T-helper 17 cell (primary cell): ENCODE measurements at places on chromosomes 6 and 20.

GRCh38 chr6:165183071-165183470 lies 126.3 kb downstream of the C6orf118 start:
- DNase-seq: no peak

DNA sequence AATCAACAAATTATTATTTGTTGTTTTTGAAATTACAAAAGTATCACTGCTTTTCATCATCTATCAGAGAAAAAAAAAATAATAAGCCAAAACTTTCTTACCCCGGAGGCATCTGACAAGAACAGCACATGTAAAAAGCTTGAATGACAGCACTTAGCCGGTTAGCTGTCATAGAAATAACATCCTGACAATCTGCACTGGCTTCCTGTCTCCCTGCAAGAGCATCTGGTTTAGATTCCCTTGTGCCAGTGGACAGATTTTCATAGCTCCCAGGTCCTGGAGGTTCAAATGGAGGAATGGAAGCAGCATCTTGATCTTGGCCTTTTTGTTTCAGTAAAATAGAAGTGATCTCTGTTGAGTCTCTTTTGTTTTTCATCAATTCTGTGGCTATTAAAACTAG lies 74.8 kb downstream of the HACE1 start:
- DNase-seq: no peak

DNA sequence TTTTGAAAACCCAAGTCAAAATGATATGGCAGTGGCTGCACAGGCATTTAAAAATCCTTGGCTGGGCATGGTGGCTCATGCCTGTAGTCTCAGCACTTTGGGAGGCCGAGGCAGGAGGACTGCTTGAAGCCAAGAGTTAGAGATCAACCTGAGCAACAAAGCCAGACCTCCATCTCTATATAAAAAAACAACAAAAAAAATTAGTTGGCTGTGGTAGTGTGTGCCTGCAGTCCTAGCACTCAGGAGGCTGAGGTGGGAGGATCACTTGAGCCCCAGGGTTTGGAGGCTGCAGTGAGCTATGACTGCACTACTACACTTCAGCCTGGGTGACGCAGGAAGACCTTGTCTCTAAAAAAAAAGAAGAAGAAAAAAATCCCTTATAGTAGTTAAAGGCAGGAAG lies 142.9 kb downstream of the MYB start:
- no peak for DNase-seq

GRCh38 chr20:58829531-58829941 lies 21.2 kb downstream of the GNAS-AS1 start:
- DNase-seq: no peak

GRCh38 chr20:23923891-23924435 lies 44.4 kb upstream of the CST5 start:
- DNase-seq: no peak

- no peak for DNase-seq
Measured at GRCh38 chr6:170037541-170038250, 253.2 kb downstream of the DLL1 start.

- DNase-seq: no peak
Measured at GRCh38 chr6:47788498-47788884, 6.7 kb downstream of the OPN5 start.

- no peak for DNase-seq
Measured at GRCh38 chr6:44104481-44105021, 22.7 kb downstream of the MRPL14 start.

GRCh38 chr20:47389867-47390347 lies 33.4 kb upstream of the ZMYND8 start:
- DNase-seq: no peak

GRCh38 chr6:83417880-83418663 lies 12.8 kb downstream of the ME1 start:
- no peak for DNase-seq

- no peak for DNase-seq
Measured at GRCh38 chr20:4050203-4050980, 35.0 kb upstream of the RNF24 start.

DNA sequence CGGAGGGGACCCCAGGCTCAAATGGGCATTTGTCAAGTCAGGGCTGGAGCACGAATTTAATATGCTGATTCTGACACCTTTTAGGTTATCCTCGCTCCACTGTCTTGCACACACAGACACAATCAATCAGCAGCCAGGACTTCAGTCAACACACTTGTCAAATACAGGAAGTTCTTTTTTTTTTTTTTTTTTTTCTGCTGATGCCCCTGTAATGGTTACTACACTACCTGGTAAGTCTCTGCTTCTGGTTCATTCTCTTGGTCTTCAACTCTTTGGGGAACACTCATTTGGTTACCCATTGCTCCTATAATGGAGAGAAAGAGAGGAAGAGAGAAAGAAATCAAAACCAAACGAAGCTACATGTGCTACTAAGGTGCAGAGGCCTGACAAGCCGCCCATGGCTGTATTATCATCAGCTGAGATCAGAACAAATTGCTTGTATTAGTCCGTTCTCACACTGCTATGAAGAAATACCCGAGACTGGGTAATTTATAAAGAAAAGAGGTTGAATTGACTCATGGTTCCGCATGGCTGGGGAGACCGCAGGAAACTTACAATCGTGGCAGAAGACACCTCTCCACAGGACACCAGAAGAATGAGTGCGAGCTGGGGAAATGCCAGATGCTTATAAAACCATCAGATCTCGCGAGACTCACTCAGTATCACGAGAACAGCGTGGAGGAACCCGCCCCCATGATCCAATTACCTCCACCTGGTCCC lies 11.8 kb downstream of the BCAS1 start:
- no peak for DNase-seq

DNA sequence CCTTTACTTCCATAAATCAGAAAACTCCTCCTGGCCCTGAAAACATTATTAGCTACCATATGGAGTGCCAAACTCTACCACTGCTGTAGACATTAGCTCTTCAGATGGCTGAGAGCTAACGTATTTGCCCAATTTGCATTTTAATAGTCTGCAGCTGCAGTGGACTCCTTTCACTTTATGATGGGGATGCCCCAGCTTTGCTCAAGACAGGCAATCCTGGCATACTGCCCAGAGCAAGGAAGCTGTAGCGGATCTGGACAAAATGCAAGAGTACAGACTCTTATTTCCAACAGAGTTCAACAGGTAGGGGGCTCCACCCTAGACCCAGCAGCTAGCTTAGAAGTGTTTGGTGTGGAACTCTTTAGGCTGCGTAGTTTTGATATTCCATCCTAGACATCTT lies 246.7 kb downstream of the FOXC1 start:
- no peak for DNase-seq

DNA sequence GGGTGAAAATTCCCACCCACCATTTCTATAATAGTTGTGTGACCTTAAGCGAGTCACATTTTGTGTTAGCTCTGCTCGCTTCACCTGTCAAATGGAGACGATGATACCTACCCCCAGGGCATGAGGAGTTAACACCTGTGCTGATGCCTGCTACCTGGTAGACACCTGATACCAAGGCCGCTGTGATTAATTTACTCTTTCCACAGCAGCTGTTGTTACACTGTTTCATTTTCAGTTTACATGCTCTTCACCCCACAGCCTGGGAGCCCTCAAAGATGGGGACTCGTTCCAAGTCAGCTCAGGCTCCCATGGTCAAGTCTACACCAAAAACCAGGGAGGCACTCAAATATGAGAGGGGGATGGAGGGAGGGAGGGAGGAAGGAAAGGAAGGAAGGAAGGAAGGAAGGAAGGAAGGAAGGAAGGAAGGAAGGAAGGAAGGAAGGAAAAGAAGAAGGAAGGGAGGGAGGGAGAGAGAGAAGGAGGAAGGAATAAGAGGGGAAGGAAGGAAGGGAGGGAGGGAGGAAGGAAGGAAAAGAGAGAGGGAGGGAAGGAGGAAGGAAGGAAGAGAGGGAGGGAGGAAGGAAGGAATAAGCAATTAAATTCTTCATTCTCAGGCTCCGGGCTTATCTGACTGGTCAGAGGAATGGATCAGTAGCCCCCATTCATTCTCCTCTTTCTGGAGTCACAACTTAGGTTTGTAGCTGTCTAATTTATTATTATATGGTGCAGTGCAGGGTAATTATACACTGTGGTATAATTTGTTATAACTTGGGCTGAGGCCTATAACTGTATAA lies 40.9 kb downstream of the PDYN start:
- DNase-seq: no peak

GRCh38 chr6:87925373-87926060 lies 122.1 kb upstream of the SPACA1 start:
- no peak for DNase-seq

GRCh38 chr20:63215101-63216040 lies 560 bp downstream of the YTHDF1 start:
- no peak for DNase-seq

GRCh38 chr6:75633045-75633444 lies 31.4 kb downstream of the SENP6 start:
- DNase-seq: no peak

GRCh38 chr6:139027620-139028182 lies 844 bp upstream of the ABRACL start:
- DNase-seq: no peak

DNA sequence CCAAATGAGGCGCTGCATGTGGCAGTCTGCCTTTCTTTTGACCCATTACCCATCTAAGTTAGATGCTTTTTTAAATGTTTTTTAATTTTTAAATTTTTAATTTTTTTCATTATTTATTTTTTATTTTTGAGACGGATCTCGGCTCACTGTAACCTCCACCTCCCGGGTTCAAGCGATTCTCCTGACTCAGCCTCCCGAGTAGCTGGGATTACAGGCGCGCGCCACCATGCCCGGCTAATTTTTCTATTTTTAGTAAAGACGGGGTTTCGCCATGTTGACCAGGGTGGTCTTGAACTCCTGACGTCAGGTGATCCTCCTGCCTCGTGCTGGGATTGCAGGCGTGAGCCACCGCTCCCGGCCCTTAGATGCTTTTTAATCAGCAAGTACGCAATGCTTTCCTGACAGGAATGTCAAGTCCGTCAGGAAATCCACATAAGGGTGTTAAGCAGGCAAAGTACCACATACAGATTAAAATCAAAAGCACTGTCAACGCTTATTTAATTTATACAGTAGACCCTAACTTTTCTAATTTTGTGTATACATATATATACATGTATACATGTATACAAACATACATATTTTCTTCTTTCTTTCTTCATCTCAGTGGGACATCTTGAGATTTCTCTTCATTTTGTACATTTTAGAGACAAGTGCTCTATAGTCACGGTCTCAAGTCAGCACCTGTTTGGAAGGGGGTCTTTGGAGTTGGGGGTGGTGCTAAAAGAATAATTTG lies 995 bp upstream of the GSTA4 start:
- DNase-seq: no peak

DNA sequence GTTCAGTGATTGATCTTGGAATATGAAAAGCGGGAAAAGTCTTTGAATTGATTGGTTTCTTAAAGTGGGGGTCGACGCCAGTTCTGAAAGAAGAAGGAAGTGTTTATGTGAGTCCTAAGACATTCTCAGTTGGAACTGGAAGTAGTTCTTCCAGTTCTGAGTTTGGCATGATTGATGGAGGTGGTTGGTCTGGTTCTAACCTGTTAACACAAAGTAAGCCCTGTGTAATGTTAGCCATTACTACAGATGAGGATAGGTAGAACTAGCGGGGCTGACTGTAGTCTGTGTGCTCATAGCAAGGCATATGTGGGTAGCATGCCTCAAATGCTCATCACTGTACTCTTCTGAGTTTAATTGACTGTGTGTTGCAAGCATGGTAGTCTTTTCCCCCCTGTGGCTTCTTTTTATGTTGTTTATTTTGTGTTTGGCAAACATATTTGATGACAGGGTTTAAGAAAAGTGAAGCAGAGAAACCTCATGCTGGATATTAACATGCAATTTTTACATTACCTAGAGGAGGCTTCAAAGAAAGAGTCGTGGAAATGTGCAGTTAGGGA lies 24.9 kb downstream of the CITED2 start:
- no peak for DNase-seq

- DNase-seq: no peak
Measured at GRCh38 chr6:35681298-35681697, 7.4 kb downstream of the FKBP5 start.

- DNase-seq: no peak
Measured at GRCh38 chr6:3316331-3316730, 57.6 kb downstream of the PSMG4 start.
